Stimulated activated CD8-positive, alpha-beta memory T cell treated with anti-CD3 and anti-CD28 coated beads, Interleukin-15, amount 100 ng/mL, for 4 hours (primary cell): ENCODE measurements at places on chromosomes 1 and 21.
A peak's percentile ranks its signal among the peaks of the same experiment; 100 is the strongest.

DNA sequence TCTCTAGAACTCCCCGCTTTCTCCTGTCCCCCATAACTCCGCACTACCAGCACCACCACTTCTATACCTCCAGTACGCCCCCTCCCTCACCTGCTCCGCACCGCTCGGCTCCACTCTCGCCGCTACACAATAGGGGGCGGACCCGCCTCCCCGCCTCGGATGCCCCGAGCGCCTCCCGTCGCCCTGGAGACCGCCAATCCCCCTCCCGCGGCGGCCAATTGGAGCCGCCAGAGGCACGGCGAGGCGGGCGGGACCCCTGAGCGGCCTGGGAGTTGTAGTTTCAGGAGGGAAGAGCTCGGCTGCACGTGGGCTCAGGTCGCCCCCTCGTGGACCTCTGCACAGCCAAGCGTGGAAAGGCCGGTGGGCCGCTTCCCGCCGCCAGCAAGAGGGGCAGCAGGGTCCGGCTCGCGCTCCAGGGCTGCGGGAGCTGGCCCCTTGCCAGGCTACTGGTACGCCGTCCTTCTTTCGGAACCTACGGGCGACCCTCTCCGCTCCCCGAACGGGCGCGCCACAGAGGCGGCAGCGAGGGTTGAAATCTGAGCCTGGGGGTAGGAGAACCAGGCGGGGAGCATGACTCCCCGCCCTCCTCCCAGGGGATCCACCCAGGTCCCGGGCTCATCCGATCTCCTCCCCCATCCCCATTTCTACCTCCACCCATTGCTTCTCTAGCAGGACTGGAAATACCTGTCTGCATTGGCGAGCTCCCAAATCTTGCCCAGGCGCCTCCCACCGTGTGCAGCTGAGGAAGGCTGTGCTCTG lies at the start of gene IGSF9:
IGSF9 (minus strand) TSS at position 131 of the 759 bp plus-strand sequence. CDS start 2,159 bp downstream, outside the sequence.
- DNase-seq, result peak; percentile 70

- DNase-seq, result no peak
These were observed 114.8 kb downstream of the CNIH3 start for GRCh38 chr1:224730965-224731364.

DNA sequence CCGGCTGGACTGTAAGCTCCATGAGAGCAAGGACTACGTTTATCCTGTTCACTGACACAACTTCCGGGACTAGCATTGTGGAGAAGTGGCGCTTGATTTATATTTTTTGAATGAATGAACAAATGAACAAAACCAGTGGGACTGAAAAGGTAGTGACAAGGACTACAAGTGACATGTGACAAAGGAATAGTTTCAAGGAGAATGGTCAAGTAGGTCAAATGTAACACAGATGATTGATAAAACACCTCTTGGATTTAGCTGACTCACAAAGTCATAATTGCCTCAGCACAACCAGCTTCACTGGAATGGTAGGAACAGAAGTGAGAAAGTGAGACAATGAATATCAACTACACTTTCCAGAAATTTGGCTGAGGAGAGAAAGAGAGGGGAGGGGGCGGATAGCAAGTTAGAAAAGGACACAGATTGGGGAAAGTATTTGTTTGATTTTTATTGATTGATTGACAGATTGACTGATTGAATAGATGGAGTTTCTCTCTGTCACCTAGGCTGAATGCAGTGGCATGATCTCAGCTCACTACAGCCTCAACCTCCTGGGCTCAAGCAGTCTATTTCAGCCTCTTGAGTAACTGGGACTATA lies 14.2 kb downstream of the MTF1 start:
- no peak for DNase-seq

GRCh38 chr21:41361053-41361785 lies 608 bp upstream of the MX2 start:
- DNase-seq, result no peak

DNA sequence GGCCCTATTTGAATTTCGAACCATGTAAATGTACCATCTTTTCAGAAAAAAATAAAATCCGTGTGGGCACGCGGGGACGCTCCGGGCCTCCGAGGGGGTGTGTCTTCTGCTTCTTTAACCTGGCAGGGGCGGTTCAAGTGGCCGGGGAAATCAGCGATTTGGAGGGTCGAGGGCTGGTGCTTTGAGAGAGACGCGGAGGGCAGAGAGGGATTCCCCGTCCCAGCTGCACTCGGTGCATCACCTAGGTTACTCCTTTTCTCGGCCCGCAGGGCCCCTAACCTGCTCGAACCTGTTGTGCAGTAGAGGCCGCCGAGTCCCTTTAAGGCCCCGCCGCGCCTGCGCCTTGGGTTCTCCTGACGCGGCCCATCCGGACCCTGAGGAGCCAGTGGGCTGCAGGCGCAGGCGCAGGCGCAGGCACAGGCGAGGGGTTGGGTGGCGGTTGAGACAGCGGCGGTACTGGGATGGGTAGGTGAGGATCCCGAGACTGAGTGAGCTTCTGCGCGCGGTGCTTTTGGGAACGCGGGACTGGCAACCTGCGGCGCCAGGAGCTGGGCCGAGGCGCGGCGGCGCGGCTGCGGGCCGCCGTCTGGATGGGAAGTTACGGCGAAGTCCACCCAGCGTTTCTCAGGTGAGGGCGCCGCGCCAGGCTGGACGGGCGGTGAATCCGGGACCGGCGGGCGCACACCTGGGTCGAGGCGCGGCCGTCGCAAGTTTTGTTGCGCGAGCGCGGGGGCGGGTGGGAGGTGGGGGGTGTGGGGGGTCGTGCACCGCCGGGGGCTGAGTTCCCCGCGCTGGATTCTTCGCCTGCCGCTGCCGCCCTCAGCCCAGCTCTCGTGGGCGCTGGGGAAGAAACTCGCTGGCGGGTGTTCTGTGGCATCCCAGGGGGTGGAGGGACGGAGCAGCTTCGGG lies at the start of gene NBPF3:
NBPF3 (plus strand) TSS at position 417 of the 909 bp plus-strand sequence. CDS start 4,950 bp downstream, outside the sequence.
- peak; percentile 72 for DNase-seq

DNA sequence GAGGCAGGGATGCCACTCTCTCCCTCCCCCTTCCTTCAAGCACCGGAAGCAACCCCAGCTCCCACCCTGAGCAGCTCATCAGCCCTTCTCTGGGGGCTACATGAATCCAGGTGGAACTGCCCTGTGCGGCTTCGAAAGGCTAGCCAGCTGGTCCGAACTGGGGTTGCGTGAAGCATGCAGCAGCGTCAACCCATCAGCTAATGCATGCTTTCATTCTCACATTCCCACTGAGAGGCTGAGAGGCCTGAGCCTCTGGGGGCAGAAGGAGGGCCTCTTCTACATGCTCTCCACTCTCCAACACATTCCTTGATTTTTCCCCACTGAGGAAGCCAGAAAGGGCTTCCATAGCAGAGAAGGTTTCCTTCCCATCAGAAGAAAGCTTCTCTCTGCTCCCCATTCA lies 5.6 kb downstream of the RXRG start:
- DNase-seq, result no peak

GRCh38 chr1:5729636-5730145 lies 262.5 kb downstream of the NPHP4 start:
- DNase-seq, result no peak

- DNase-seq, result no peak
These were observed 71.3 kb upstream of the B3GALNT2 start for GRCh38 chr1:235575597-235575996.

GRCh38 chr1:113031171-113031933 lies 41.6 kb upstream of the LRIG2 start:
- no peak for DNase-seq

DNA sequence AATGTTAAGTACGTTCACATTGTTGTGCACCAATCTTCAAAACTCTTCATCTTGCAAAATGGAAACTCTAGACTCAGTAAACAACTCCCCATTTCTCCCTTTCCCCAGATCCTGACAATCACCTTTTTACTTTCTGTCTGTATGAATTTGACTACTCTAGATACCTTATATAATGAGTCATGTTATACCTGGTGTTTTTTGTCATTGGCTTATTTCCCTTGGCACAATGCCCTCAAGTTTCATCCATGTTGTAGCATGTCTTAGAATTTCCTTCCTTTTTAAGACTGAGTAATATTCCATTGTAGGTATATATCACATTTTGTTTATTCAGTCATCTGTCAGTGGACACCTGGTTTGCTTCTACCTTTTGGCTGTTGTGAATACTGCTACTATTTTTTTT lies 399.5 kb downstream of the LMO4 start:
- DNase-seq, result no peak

GRCh38 chr1:157193702-157194391 lies 55.7 kb upstream of the ETV3 start:
- DNase-seq, result no peak

- no peak for DNase-seq
These were observed at the start of gene TDRD5 for GRCh38 chr1:179591592-179592580. TSS of gene TDRD5 (plus strand) at chr1:179591832. CDS start at chr1:179592616, 784 bp downstream.
